ENCODE measurements at places on chromosomes 13 and 19. TPM values are rescaled to one million over a fixed set of nuclear protein-coding genes. Genes with fewer than 3 reads are reported as not detected.

Gene SHD
- total RNA-seq: not detected

Gene CCL25
- total RNA-seq: not detected

Gene SHISA7
- total RNA-seq: not detected

Gene GAPDHS
- 4.1 TPM for total RNA-seq

Gene CDC42EP5
- 4.2 TPM for total RNA-seq

Gene ZBTB7A
- total RNA-seq: 77.7 TPM

Gene APOC1
- 41.0 TPM for total RNA-seq

- no peak for DNase-seq
These were observed 40.5 kb downstream of the FAM124A start for GRCh38 chr13:51262501-51263211.

DNA sequence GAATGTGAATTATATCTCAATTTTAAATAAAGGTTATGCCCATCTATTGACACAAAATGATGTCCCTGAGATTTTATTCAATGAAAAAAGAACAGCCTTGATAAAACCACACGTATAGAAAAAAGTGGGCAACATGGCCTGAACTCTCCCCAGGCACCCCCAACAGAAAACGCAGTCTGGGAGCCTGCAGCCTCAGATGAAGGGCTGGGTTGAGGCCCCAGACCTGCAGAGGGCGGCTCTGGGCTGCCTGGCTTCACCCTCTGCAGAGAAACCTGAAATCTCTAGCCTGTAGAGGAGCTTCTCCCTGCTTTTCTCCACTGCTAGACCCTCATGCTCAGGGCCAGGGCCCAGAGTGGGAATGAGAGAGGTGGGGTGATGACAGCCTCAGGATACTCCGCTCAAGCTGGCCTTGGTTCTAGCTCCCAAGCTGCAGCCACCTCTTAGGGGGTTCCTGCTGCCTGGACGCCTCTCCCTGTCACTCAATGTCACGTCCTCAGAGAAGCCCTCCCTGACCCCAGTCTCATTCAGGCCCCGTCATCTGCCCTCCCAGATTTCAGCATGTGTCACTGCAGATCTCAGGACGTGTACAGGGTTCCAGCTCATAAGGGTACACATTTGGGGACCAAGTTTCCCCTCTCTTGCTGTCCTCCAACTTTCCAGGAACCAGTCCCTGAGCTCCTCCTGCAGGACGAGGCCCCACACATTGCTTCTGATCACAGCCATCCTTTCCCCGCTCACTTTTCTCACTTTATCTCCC, 1.8 kb downstream of the MBD3 start:
- no peak for DNase-seq

DNA sequence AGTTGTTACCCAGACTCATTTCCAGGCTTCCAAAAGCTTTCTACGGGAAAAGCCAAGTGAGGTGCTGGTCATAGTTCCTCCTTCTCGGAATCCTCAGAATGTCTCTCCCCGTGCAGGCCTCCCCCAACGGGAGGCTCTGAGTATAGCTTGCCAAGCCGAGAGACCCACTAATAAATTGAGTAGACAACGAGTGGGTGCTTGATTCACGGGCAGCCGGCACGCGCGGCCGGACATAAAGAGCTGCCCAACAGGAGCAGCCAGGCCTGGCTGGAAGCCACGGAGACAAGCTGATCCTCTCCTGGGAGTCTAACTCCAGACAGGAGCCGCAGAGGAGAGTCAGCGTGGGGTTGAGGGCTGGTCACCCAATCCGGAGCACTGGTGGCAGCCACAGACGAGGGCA, 43.4 kb upstream of the MEDAG start:
- no peak for DNase-seq

DNA sequence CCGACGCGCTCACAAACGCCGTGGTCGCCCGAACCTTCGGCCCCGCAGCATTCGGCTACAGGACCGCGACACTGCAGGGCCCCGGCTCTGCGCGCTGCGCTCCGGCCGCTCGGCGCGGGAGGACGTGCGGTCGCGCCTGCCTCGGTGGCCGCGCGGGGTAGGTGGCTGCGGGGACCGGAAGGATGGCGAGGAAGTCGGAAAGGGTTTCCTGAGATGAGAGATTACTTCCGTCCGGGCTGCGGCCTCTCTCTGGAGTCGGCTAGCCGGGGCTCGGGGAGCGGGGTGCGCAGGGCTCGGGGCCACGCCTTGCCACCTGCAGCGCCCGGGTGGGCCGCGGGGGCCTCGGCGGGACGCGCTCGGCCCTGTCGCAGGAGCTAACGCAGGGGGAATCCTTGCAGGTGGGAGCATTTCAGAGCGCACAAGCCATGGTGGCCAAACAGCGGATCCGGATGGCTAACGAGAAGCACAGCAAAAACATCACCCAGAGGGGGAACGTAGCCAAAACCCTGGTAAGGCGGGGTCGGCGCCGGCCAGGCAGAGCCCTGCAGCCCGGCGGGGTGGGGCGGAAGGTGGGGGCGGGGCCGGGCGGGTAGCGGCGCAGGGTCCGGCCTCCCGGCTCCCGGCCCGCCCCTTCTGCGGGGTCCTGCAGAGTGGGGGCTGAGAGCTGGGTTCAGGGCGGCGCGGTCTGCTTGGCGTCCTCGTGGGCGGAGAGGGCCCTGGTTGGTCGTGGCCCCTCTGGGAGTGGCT, at the start of gene SERP2:
Gene SERP2, plus strand, starts transcription at position 224 of the 747 bp plus-strand sequence. Its CDS starts 202 bp downstream, at position 426.
- no peak for DNase-seq

DNA sequence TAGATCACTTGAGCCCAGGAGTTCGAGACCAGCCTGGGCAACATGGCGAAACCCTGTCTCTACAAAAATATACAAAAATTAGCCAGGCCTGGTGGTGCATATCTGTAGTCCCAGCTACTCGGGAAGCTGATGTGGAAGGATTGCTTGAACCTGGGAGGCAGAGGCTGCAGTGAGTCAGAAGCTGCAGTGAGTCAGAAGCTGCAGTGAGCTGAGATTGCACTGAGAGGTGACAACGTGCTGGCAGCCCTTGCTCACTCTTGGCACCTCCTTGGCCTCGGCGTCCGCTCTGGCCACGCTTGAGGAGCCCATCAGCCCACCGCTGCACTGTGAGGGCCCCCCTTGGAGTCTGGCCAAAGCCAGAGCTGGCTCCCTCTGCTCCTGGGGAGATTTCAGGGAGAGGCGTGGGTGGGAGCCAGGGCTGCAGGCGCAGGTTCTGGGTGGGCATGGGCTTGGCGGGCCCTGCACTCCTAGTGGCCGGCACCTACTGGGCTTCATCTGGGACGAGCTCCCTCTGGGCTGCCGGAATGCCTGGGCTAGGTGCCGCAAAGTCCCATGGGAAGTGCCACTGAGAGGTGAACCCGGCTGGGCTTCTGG, 39.5 kb upstream of the RPL21 start:
- no peak for DNase-seq

- no peak for DNase-seq
These were observed 170.5 kb downstream of the IRS2 start for GRCh38 chr13:109615721-109616420.

GRCh38 chr19:55270172-55270942, 9.6 kb downstream of the HSPBP1 start:
- no peak for DNase-seq

GRCh38 chr13:114142640-114143490, 10.4 kb upstream of the RASA3 start:
- DNase-seq: peak; percentile 62

- no peak for DNase-seq
These were observed 1.9 kb downstream of the PRX start for GRCh38 chr19:40411125-40411842.

- no peak for DNase-seq
These were observed 15.9 kb upstream of the IZUMO2 start for GRCh38 chr19:50178859-50179537.

All from suprapubic skin (tissue), 4 donors.